ENCODE measurements at places on chromosomes 12 and 14. TPM values are rescaled to one million over a fixed set of nuclear protein-coding genes. Genes with fewer than 3 reads are reported as not detected.

Gene SPIC
- total RNA-seq: 0.39 TPM

- DNase-seq: no peak
Measured at GRCh38 chr14:102279688-102280348, 25.1 kb downstream of the MOK start.

- DNase-seq: no peak
Measured at GRCh38 chr14:87184180-87184579, 808.8 kb downstream of the GALC start.

- DNase-seq: no peak
Measured at GRCh38 chr14:101196795-101197590, 293.5 kb upstream of the RTL1 start.

All from left lung (tissue), 14 donors.